T-helper 2 cell treated with Interferon-gamma antibody and Interleukin-4, amounts not matched to agents 100 ng/mL and 5 ng/mL, for 36 hours (primary cell): ENCODE measurements at places on chromosomes 11 and 22. TPM values are rescaled to one million over a fixed set of nuclear protein-coding genes. Genes with fewer than 3 reads are reported as not detected.

Gene CSKMT
- 21.3 and 24.7 TPM in 2 replicates for total RNA-seq

Gene GPHA2
- total RNA-seq: not detected in 2 replicates

Gene CASP5
- total RNA-seq: not detected in 2 replicates

Gene CCDC116
- total RNA-seq: 0.23 and 0.66 TPM in 2 replicates

Gene TMEM191C
- 1.3 and 2.6 TPM in 2 replicates for total RNA-seq

Gene MMP10
- not detected in 2 replicates for total RNA-seq

Gene SLC1A2
- not detected in 2 replicates for total RNA-seq

Gene CAPN5
- 0.55 and 0.80 TPM in 2 replicates for total RNA-seq

Gene OR8D1
- not detected in 2 replicates for total RNA-seq

Gene GLB1L2
- 2.0 TPM in 2 replicates for total RNA-seq

Gene PATE2
- not detected in 2 replicates for total RNA-seq

Gene OR5M8
- total RNA-seq: not detected in 2 replicates

Gene GSTT2B
- not detected in 2 replicates for total RNA-seq

Gene DTX4
- 0.30 and 0.36 TPM in 2 replicates for total RNA-seq

Gene MYBPC3
- total RNA-seq: not detected in 2 replicates

Gene ACR
- not detected in 2 replicates for total RNA-seq

Gene FAM76B
- total RNA-seq: 46.4 and 50.7 TPM in 2 replicates

Gene C11orf97
- total RNA-seq: not detected in 2 replicates

Gene LARGE2
- 0.36 and 0.52 TPM in 2 replicates for total RNA-seq

Gene SNX32
- total RNA-seq: 1.0 and 1.6 TPM in 2 replicates

Gene SLC25A22
- 57.4 and 57.9 TPM in 2 replicates for total RNA-seq

Gene MUC2
- total RNA-seq: not detected in 2 replicates

Gene CABP4
- 3.7 and 4.0 TPM in 2 replicates for total RNA-seq

Gene OR10D3
- total RNA-seq: not detected in 2 replicates

Gene RTN4RL2
- 0.20 TPM in 2 replicates for total RNA-seq

Gene NRIP3
- total RNA-seq: 5.0 and 5.3 TPM in 2 replicates

Gene CD3G
- total RNA-seq: 221 and 225 TPM in 2 replicates

Gene IGLL1
- total RNA-seq: 2.0 and 3.4 TPM in 2 replicates

Gene RIMBP3C
- 0.50 and 0.59 TPM in 2 replicates for total RNA-seq

Gene ATG2A
- 19.6 and 20.9 TPM in 2 replicates for total RNA-seq

Gene OR8A1
- total RNA-seq: not detected in 2 replicates

Gene OR4D9
- not detected in 2 replicates for total RNA-seq

Gene MACROD1
- 11.1 and 11.4 TPM in 2 replicates for total RNA-seq

Gene MB
- 0.36 and 0.68 TPM in 2 replicates for total RNA-seq

Gene KLHL35
- total RNA-seq: 0.70 and 1.1 TPM in 2 replicates
